ENCODE measurements at places on chromosomes 3 and 15. TPM values are rescaled to one million over a fixed set of nuclear protein-coding genes. Genes with fewer than 3 reads are reported as not detected.

Gene CELF6
- total RNA-seq = 0.15 TPM

Gene SYNPR
- not detected for total RNA-seq

Gene PYGO1
- 8.9 TPM for total RNA-seq

Gene MYD88
- 25.1 TPM for total RNA-seq

Gene SFMBT1
- 9.6 TPM for total RNA-seq

Gene CDHR4
- total RNA-seq = 0.30 TPM

Gene INSYN1
- total RNA-seq = 2.0 TPM

Gene CKMT1B
- 4.8 TPM for total RNA-seq

Data from A549 treated with DMSO at 1 μM for 4 hours (cell line).